ENCODE measurements at places on chromosomes 1 and 21. TPM values are rescaled to one million over a fixed set of nuclear protein-coding genes. Genes with fewer than 3 reads are reported as not detected.

BNIPL gene
- 0.32 TPM for total RNA-seq

PGM1 gene
- total RNA-seq: 30.5 TPM

EPHA2 gene
- 90.3 TPM for total RNA-seq

BSND gene
- total RNA-seq: not detected

FAAP20 gene
- total RNA-seq: 14.1 TPM

SHISAL2A gene
- total RNA-seq: not detected

PCBP3 gene
- total RNA-seq: not detected

FCRL5 gene
- total RNA-seq: not detected

ANKRD34A gene
- 0.32 TPM for total RNA-seq

GBP6 gene
- not detected for total RNA-seq

CRYAA gene
- total RNA-seq: not detected

B3GALT2 gene
- not detected for total RNA-seq

PCSK9 gene
- total RNA-seq: 0.46 TPM

BATF3 gene
- 0.15 TPM for total RNA-seq

HRNR gene
- total RNA-seq: not detected

AP4B1 gene
- total RNA-seq: 40.9 TPM

PLEKHN1 gene
- 0.30 TPM for total RNA-seq

LUZP1 gene
- 52.6 TPM for total RNA-seq

ADAMTS4 gene
- total RNA-seq: 16.0 TPM

Measured in epithelial cell of umbilical artery (primary cell).